ENCODE measurements at places on chromosomes 16 and 17.

DNA sequence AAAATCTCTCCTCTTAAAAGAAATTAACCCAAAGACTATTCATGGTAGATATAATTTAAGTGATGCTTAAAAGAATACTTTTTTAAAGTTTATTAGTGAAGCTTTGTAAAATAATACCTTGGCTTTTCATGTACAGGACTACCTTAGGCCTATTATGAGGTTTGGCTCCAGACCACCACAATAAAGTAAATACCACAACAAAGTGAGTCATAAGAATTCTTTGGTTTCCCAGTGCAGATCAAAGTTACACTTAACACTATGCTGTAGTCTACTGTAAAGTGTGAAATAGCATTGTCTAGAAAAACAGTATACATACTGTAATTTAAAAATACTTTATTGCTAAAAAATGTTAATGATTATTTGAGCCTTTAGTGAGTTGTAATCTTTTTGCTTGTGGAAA, 31.7 kb downstream of the CLTC start:
- DNase-seq: no peak

- DNase-seq: no peak
Observed at GRCh38 chr17:14772776-14773175, 471.9 kb downstream of the HS3ST3B1 start.

DNA sequence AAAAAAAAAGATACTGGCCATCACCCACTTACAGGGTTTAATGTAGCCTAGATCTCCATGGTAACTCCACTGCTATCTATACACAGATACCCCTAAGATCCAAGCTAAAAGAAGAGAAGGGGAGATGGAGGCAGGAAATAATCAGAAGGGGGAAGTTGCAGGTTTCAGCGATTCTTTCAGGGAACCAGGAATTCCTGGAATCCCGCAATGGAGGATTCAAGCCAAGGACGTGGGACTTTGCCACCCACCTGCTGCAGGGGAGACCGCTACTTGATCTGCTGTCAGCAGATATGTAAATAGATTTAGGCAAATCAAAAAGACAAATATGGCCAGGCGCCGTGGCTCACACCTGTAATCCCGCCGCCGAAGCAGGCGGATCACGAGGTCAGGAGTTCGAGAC, 121.1 kb downstream of the AIPL1 start:
- no peak for DNase-seq

- DNase-seq: no peak
Observed at GRCh38 chr16:54928016-54928356, 2.7 kb upstream of the IRX5 start.
